ENCODE measurements at places on chromosomes 2 and 18.

- no peak for DNase-seq
Observed at GRCh38 chr2:8304821-8305766, 376.8 kb upstream of the ID2 start.

GRCh38 chr18:46470714-46471113 lies 186.3 kb downstream of the LOXHD1 start:
- DNase-seq, result no peak

DNA sequence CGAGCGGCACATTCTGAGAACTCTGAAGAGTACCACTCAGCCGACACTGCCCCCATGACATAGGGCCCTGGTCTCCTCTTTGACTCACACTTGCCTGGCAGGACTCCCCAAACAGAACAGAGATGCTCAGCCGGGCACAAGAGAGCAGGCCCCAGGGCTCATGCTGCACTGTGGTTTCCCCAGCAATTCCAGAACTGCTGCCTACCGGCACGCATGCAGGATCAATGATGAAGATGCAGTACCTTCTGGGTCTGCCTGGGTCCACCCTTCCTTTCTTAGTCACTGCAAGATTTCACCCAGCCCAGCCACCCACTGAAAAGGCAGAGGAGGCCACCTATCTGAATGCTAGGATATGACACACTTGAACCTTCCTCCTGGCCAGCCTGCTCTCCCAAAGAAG lies 49.4 kb downstream of the BCL11A start:
- no peak for DNase-seq

GRCh38 chr2:59936048-59936447 lies 617.4 kb downstream of the BCL11A start:
- DNase-seq, result no peak

- peak; percentile 8 for DNase-seq
Observed at GRCh38 chr2:224357098-224357901, 44.6 kb downstream of the FAM124B start.

DNA sequence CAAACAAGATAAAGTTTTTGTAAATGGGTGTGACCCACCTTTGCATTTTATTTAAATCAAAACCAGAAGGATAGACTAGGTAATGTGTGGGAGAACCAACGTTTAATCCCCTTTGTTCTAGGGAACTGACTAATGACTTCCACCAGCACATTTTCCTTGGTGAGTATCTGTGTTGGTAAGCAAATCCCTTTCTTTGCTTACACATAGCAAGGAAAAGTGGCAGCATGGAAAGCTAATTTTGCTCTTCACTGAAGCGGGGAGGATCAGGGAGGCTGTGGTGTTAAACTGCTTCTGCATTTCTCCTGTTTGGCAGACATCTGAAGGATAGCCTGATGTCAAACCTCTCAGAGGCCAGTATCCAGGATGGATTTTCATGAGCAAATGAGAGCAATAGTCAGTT lies 331.1 kb downstream of the PTPRM start:
- no peak for DNase-seq

DNA sequence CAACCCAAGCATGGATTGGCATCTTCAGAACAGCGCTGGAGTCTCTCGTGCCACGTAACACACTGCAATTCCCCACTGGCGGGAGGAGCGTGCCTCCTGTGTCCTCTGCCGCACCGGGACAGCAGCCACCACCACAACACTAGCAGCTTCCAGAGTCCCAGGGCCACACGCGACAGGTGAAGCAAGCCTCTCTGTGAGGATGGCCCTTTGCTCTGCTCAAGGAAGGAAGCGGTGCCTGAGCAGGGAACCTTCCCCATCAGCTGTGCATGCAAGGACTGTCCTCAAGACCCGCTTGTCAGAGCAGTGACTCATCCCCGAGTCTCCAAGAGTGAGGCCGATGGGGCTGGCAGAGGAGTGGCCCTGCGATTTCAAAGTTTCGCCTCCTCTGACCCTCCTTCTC lies 44.0 kb downstream of the TTC32 start:
- DNase-seq, result no peak

GRCh38 chr2:65073879-65074565 lies 17.8 kb downstream of the CEP68 start:
- DNase-seq, result no peak

DNA sequence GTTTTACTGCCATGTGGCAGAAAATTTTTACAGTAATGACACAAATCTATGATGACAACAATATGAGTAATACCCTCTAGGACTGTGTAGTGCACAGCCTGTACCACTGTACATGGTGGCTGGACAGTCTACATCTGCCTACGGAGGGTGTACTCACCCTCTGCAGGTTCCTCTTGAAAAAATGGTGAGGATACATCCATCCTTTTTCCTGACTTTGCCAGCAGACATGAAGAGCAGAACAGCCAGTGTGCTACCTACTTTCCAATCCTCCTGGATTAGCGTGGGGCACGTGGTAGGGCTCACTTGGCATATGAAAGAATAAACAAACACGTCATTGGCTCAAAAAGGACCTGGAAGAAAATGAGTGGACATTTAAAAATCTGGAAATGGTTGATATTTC lies 62.6 kb downstream of the TRPM8 start:
- no peak for DNase-seq

DNA sequence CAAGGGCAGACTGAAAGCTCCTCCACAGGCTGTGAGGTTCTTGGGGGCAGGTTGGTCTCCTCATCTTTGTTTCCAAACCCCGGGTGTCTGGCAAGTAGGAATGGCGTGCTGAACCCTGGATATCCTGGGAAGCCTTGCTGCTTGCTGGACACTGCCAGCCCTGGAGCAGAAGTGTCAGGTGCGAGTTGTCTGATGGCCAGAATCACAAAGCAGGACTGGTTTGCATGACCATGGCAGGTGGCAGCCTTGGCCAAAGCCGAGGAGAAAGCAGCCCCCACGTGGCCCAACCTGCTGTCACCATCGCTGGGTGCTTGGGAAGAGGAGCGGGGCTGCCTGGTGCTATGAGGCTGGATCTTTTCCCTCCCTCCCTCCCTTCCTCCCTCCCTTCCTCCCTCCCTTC lies 309.5 kb upstream of the HS6ST1 start:
- DNase-seq, result no peak

DNA sequence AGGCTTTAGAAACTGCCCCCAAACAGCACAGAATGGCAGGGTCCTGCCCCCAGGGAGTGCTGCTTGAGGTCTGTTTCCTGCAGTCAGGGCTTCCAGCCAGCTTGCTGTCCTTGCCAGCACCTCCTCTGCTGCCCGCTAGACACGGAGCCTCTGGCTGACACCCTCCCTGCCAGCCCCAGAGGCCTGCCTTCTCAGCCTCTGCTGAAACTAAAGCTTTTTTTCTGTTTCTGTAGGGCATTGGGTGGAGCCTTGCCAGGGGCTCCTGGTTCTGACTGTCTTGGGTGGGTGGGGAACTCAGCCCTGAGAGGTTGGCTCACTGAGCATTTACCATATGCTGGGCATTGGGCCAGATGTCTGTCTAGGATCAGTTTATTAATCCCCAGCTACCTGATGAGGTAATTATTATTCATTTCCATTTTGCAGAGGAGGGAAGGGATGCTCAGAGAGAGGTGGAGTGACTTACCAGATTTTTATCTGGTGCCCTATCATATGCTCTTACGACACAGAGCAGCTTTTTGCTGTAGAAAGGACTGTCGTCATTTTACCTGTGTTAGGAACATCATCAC lies 35.4 kb downstream of the INPP4A start:
- DNase-seq, result no peak

DNA sequence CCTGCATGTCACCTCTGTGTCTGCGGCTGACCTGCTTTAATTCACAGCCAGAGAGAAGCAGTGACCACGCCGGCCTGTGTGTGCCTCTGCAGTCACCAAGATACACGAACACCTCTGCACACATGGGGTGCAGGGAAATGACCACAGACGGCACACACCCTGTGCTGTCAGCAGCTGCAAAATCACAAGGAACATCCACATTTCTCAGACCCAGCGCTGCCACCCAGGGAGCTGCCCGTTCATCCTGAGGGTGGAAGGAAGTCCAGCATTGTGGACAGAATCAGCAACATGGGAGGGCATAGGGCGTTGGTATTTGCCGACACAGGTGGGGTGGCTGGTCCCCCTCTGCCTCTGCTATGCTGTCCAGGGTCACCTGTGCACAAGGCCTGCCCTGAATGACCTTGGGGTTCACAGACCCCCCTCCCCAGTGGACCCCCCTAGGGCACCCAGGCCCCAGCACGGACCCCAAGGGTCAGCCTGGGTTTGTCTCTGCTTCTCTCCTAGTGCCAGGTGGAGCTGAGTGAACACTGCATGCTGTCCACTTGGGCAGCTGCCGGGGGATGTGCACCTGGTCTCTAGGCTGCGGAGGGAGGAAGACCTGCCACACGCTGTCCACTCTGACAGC lies 107.4 kb downstream of the PXDN start:
- no peak for DNase-seq

DNA sequence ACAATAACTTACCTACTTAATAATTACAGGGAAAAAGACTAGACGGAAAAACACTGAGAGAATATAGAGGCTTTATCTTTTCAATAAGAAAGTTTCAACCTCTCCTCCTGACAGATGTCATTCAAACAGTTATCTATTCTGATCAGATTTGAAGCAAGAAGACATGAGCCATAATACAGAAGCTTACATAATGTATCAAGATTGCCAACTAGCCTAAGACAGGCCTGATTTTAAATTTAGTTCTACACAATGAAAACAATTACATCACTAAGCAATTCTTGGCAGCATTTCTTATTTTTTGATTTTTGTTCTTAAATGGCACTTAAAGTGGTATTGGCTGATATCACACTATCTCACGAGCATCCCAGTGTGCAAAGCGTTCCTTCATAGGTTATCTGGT lies 41.6 kb downstream of the GPR155 start:
- no peak for DNase-seq

DNA sequence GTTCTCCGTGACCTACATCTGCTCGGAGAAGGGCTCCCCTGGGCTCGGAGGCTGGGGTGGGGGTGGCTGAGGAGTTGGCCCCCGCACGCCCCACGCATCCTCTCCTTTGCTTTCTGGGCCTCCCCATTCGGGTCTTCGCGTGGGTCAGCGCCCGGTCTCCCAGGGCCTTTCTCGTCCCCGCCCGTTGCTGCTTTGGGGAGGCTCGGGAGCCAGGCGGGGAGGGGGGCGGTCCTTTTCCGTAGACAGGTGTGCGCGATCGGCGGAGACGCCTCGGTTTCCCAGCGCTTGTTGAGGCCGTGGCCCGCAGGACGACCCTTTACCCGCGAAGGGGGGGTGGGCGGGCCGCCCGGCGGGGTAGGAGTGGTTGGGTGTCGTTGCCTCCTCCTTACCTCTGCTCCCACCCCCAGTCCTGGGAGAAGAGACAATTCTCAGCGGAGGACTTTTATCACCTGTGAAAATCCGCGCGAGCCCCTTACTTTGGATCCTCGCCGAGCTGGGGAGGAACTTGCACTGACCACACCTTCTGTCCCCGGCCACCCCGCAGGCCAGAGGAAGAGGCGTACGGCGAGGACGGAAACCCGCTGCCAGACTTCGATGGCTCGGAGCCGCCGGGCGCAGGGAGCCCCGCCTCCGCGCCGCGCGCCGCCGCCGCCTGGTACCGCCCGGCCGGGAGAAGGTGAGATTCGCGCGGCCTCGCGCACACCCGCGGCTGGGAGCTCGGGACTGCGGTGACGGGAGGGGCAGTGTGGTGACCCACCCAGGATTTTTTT lies 2.6 kb downstream of the ADCYAP1 start:
- DNase-seq, result no peak

DNA sequence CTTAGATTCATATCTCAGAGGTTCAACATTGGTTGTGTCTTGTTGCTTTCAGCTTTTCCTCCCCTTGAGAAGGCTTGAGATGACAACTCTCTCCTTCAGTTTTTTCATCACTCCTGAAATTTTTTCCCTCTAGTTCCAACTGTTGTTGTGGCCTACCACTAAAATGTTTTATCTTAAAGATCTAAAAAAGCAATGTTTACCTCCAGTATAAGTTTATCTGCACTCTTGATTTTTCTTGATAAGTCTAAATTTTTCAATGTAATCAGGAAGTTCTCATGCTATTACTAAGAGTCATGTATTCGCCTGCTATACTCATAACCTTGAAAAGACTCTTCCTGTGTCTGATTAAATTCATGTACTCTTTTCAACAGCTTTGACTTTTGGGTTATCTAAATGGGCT lies 366.3 kb upstream of the TFPI start:
- DNase-seq, result no peak

- DNase-seq, result no peak
Observed at GRCh38 chr2:138503087-138503442, 1.5 kb downstream of the SPOPL start.

GRCh38 chr2:114113518-114113917 lies 223.6 kb downstream of the ACTR3 start:
- DNase-seq, result no peak

DNA sequence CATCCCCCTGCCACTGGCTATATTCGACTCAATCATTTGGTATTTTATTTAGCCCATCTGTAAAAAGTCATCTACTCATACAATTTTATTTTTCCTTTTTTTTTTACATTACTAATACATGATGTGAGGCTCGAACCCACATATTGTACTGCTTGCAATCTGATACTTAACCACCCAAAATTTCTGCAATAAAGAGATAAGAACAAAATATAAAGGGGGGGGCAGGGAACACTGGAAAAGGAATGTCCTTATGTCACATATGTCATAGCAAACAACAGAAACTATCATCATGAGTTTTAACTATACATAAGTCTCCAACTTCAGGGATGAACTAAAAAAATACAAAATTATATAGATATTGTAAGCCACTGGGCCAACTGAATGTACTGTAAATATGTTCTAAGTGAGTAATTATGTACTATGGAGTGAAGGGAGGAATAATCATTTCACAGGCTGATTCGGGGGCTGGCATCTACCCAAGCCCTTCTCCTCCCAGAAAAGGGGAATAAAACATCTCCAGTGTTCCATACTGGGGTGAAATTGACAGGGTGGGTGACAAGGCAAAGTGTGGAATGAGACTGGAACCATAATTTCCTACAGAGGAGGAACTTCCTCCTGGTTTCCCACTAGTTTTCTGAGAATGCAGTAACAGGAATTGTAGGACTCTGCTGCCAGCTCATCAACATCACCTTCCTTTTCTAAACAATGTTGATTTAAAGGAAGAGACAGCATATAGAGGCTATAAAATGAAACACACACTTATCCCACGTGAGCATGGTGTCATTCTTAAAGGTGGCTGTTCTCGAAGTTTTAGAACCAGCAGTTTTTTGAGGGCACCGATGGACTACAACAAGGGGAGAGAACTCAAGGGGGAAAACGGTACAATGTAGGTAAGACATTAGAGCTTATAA lies 79.5 kb downstream of the FARSB start:
- no peak for DNase-seq
